ENCODE measurements at places on chromosomes 16 and 17.
A peak's percentile ranks its signal among the peaks of the same experiment; 100 is the strongest.

GRCh38 chr17:7261379-7262191, 693 bp downstream of the CLDN7 start:
- DNase-seq, result no peak

- DNase-seq, result no peak
Observed at GRCh38 chr17:55368706-55369105, 52.9 kb downstream of the MMD start.

- no peak for DNase-seq
Observed at GRCh38 chr16:81617021-81617346, 162.1 kb upstream of the PLCG2 start.

GRCh38 chr16:74797414-74797813, 22.8 kb upstream of the FA2H start:
- no peak for DNase-seq

GRCh38 chr17:57294629-57295501, 38.5 kb downstream of the MSI2 start:
- DNase-seq, result peak; percentile 94

GRCh38 chr17:50220811-50221210, 19.4 kb upstream of the COL1A1 start:
- no peak for DNase-seq
